ENCODE measurements at places on chromosomes 2 and 18.

- no peak for DNase-seq
Observed at GRCh38 chr2:567865-568638, 109.2 kb downstream of the TMEM18 start.

GRCh38 chr18:32891130-32891529, 118.3 kb upstream of the KLHL14 start:
- no peak for DNase-seq

DNA sequence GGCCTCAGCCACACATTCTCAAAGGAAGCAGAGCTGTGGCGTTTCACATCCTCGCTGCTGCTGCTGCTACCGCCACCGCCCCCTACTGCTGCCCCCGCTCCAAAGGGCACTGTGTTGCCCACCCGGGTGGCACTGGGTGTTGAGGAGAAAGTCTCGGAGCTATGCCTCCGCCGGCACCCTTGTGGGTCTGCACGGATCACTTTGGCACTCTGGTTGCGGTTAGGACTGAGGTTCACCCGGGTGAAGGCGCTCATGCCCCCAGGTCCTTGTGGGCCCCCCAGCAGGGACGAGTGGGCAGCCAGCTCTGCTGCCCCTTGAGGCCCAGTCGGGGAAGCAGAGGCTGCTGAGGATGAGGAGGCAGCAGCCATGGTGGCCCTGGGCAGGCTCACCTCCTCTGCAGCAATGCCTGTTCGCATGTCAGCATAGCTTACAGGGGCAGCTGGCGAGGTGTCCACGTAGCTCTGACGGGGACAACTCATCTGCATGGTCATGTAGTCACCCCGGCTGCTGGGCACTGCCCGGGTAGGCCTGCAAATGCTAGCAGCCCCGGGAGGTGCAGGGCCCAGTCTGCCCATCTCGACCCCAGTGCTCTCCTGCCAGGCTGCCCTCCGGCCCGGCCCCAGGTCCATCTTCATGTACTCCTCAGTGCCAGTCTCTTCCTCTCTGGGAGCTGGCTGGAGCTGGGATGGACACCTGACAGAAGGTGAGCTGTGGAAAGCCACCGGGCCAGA, 4.2 kb downstream of the IRS1 start:
- DNase-seq, result no peak

GRCh38 chr2:3282056-3282998, 95.3 kb downstream of the EIPR1 start:
- DNase-seq, result no peak

DNA sequence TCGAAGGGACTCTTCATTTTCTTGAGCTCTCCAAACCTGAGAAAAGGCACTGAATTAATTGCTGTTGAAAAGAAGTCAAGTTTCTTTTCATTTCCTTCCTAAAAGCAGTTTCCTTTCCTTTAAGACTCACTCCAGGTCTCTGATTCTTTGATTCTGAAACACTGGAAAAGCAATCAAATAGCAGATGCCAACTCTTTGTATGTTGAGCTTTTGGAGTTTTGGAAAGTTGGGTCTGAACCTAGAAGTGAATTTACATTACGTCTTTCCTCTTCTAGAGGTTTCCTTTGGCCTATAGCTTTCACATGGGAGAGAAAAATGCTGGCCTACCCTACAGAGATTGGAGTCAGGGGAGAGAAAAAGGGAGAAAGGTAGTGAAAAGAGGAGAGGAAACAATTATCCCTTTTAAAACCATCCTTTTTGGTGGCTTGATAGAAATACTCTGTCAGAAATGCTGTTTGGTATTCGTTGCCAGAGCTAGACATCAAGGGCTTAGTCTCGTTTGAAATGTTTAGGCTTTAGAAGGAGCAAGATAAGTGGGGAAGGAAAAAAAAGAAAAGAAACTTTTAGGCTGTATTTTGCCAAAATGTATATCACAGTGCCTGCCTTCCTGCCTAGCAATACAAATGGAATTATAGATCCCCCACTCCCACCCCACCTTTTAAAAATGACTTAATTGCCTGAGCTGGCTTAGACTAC, 187.7 kb downstream of the PRPF40A start:
- no peak for DNase-seq

- DNase-seq, result no peak
Observed at GRCh38 chr2:53545604-53546003, 222.0 kb upstream of the CHAC2 start.

- peak; percentile 60 for DNase-seq
Observed at GRCh38 chr2:38750011-38750890, 910 bp downstream of the SRSF7 start.

- no peak for DNase-seq
Observed at GRCh38 chr18:59560556-59560955, 136.7 kb downstream of the CCBE1 start.

GRCh38 chr2:183112577-183112976, 11.7 kb upstream of the NUP35 start:
- no peak for DNase-seq

DNA sequence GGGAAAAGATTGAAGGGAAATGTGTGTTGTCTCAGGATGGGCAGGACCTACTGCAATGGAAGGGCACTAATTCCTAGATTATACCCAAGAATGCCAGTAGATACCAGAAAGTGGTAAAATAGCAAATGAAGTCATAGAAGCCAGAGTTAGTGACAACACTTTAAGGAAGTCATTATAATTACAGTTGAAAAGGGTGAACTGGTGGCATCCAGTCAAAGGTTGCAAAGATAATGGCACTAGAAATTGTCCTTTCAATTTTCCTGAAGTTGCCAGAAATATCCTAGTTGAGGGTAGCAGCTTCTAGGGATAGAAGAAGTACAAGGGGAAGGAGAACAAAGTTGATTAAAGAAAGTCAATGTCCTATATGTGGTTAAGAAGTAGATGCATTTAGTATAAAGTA, 68.8 kb upstream of the GLS start:
- no peak for DNase-seq

DNA sequence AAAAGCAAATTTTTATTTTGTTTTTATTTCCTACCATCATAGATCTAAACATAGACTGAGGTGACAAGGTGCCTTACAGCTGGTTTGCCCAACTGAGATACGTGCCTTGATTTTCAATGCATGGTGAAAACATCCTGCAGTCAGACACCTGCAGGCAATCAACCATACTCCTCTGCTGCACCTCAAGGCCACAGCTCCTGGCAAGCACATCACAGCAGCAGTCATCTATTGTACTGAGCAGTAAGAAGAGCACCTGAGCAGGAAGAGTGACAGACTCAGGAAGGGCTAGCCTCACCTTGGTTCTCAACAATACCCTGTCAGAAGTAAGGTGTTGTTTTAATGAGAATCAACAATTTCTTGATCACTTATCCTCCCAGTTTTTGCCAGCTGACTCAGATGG, 1206.8 kb upstream of the NRXN1 start:
- no peak for DNase-seq

GRCh38 chr18:78621141-78621755, 358.4 kb upstream of the SALL3 start:
- DNase-seq, result no peak

GRCh38 chr2:2409481-2409880, 78.4 kb upstream of the MYT1L start:
- no peak for DNase-seq

GRCh38 chr2:133666621-133667020, 98.4 kb upstream of the NCKAP5 start:
- no peak for DNase-seq

DNA sequence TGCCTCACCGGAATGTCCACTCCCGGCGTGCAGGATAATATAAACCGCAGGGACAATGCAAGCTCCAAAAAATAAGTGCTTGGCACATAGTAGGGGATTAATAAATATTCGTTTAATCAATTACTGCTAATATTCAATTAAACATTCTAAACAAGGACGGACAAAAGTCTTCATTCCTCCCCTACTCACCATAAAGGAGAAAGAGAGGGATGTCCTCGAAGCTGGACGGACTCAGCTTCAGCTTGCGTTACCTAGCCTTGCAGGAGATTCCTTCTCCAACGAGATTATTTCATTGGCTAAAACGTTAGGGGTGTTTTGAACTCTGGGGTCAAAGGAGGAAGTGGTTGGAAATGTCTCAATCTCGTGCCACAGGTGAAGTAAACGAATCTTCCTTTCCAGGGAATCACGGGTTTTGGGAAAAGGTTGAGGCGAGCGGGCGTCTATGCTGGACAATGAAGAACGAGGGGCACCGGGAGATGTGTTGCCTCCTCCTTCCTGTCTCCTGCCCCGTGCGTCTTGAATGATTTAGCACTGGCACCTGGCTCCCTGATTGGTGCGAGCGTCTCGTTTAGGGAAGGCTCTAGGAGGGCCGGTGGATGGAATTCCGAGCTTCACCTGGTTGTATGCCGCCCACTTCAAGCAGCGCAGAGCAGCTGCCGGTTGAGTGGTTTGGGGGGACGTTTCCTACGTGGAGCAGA, 2.0 kb upstream of the GAD1 start:
- no peak for DNase-seq

GRCh38 chr2:236557306-236558030, 12.2 kb upstream of the ACKR3 start:
- no peak for DNase-seq

DNA sequence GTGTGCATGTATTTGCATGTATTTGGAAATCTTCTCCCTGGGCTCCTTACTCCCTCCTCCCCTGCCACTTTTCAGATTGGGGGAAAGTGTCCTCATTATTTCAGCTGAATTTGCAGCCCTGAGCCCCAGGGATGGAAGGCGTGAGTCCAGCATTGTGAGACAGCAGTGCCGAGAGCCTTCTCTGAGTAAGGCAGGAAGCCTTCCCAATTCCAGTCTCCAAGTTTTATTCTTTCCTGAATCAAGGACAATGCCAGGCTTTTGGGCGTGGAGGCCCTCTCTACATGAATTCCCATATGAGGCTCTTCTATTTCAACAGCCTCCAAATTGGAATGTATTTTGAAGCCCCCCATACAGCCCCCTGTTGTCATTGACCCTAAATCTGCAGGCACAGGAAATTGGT, 163.5 kb downstream of the ACKR3 start:
- no peak for DNase-seq

GRCh38 chr2:234794866-234795265, 157.0 kb upstream of the SH3BP4 start:
- DNase-seq, result no peak

- no peak for DNase-seq
Observed at GRCh38 chr2:150718280-150718679, 230.8 kb upstream of the RND3 start.

DNA sequence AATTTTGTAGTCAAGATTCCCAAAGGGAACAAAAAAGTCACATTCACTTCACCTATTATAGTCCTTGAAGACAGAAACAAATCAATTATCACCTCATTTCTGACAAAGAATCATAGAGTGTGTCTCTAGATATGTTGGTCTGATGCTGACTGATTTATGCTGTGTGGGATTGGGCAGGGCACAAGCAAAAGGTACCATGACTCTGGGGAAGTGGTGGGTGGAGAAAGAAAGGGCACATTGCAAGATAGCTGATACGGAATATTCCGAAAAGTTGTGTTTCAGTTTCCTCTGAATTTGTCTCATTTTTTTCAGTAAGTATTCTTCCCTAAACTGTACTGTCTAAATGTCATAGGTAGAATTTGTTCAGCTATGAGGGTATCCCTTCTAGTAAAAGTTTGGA, 268.0 kb downstream of the MREG start:
- no peak for DNase-seq

DNA sequence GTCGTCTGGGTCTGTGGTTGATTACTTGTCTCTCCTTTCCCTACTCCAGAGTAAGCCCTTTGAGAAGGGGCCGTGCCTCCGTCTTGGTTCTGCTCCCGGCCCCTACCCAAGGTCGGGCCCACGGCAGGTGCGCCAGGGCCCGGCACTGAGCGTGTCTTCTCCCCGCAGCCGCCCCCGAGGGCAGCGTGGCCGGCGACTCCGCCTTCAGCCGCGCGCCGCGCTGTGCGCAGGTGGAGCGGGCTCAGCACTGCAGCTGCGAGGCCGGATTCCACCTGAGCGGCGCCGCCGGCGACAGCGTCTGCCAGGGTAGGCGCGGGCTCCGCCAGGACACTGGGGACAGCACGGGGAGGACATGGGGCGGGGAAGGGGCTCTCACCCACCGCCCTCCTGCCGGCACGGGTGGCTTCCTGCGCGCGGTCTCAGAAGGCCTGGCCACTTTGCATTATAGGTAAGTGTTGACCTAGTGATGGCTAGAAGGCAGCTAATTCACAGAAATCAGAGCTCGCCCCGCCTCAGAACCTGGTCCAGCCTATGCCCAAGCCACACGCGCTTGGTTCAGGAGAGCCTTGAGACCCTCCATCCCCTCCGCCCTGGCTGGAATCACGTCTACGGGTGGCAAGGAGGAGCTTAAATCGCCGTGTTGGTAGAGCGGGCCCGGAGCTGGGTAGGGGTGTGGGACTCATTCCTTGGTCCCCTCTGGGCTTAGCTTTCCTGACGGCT, 43.5 kb downstream of the FBLN7 start:
- peak; percentile 69 for DNase-seq

DNA sequence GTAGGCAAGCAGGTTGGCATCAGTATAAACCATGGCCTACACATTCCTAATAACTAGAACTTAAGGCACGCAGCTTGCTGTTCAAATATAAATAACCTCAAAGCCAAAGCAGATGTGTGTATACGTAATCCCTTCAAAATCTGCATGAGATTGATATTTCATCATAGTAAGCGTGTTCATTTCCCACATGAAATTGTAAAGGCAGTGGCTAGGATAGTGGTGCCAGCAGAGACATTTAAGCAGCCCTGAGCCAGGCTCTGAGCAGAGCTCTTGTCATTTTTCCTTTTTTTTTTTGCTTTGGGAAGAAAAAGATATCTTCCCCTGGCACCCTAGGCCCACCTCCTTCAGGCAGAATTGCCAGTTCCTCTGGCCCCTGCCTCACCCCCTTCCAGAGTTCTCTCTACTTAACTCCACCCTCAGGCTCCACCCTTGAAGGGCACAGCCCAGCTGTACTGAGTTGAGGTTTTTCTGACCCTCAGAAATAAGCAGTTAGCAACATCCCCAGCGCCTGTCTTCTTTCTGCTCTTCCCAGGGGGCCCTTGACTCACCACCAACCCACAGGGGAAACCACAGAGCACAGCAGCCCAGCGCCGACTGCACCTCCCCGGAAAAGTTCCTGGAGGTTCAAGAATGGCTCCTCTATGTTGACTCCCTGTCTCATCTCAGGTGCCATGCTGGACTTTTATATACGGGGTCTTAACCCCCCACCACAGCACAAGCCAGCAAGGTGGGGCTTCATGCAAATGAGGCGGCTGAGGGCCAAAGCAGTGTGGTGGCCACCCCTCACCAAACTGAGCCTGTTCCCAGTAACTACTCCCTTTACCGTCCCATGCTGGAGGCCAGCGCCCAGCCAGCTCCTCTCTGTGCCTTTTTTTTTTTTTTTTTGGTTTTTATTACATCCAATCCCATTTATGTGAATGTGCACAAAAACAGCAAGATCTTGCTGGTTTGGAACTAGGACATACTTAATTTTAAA, 84.7 kb downstream of the EHD3 start:
- DNase-seq, result peak; percentile 53

Measured in stimulated activated CD4-positive, alpha-beta T cell treated with anti-CD3 and anti-CD28 coated beads, Interleukin-2, amount 100 ng/mL, for 24 hours (primary cell).